ENCODE measurements at places on chromosomes 16 and 17.

- DNase-seq = no peak
Measured at GRCh38 chr17:63476854-63477479, at the start of gene ACE. Gene ACE, plus strand, starts transcription at chr17:63477061. Its CDS starts 34 bp downstream, at chr17:63477095.

DNA sequence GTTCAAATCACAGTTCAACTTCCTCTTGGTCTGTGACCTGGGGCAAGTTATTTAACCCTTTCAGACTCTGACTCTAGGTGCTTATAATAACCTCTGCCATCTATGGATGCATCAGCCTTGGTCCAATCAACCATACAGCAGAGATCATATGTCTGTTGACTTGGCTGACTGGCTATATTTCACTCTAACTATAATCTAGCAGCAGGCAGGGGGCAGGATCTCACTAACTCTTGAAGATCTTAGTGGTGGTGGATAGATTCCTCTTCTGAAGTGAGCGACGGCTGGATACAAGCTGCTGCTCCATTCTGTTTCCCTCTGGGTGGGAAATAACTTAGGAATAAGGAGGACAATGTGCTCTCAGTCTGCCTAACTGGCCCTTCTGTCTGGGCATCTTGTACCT, 146.6 kb downstream of the SKAP1 start:
- no peak for DNase-seq

GRCh38 chr17:81046132-81046769, 11.3 kb downstream of the BAIAP2 start:
- no peak for DNase-seq

GRCh38 chr17:59167571-59168001, 12.0 kb downstream of the PRR11 start:
- no peak for DNase-seq

DNA sequence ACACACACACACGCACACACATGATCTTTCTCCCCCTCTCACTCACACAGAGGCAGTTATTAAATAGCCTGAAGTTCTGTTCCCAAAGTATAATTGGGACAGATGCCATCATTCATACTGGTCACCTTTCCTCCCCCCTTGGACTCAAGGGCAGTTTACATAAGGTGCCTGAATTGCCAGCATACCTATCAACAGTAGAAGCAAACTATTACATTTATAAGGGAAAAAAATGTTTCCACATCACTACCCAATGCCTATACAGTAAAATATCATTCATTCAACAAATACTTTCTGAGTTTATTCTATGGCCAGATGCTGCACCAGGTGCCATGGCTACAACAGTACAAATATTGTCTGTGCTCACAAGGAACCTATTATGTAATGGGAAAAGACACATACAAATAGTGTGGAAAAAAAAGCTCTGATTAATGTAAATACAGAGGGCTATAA, 6.3 kb downstream of the CNTD1 start:
- DNase-seq = no peak

DNA sequence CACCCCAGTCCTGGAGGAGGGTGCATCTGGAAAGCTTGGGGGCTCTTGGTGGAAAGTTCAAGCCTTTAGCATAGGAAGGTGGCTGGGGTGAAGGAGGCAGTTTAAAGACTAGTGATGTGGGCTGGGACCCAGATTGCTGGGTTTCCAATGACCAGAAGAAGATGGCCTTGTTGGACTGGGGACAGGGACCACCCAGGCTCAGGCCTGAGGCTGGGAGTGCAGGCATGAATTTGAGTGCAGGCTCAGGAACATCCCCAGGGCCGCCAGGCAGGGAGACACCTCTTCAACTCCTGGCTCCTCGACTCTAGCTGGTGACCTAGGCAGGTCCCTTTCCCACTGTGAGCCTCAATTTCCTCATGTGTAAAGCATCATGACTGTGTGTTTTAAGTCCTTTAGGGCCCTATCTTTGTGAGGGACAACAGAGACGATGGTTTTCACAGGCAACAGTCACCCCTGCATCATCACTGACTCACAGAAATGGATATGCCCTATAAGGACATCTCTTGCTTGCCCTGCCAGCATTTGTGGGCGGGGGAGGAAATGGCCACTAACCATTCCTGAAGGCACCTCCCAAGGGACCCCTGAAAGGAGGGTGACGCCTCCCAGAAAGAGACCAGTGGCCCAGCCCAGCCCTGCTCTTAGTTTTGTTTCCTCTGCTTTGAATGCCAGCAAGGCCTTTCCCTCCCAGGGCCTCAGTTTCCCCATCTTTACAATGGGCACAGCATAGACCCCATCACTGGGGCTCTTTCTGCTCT, 11.1 kb downstream of the NLRC5 start:
- no peak for DNase-seq

- DNase-seq = no peak
Measured at GRCh38 chr16:72561-73548, at the start of gene RHBDF1. Gene RHBDF1, minus strand, starts transcription at chr16:72631. Its CDS starts 7,616 bp downstream, at chr16:65015.

- DNase-seq = no peak
Measured at GRCh38 chr16:52055381-52055780, 491.6 kb downstream of the TOX3 start.

GRCh38 chr16:57264381-57264780, 19.3 kb downstream of the ARL2BP start:
- DNase-seq = no peak

GRCh38 chr17:14211246-14211645, 25.4 kb downstream of the CDRT15 start:
- no peak for DNase-seq

- no peak for DNase-seq
Measured at GRCh38 chr16:69039333-69039941, 66.0 kb upstream of the HAS3 start.

DNA sequence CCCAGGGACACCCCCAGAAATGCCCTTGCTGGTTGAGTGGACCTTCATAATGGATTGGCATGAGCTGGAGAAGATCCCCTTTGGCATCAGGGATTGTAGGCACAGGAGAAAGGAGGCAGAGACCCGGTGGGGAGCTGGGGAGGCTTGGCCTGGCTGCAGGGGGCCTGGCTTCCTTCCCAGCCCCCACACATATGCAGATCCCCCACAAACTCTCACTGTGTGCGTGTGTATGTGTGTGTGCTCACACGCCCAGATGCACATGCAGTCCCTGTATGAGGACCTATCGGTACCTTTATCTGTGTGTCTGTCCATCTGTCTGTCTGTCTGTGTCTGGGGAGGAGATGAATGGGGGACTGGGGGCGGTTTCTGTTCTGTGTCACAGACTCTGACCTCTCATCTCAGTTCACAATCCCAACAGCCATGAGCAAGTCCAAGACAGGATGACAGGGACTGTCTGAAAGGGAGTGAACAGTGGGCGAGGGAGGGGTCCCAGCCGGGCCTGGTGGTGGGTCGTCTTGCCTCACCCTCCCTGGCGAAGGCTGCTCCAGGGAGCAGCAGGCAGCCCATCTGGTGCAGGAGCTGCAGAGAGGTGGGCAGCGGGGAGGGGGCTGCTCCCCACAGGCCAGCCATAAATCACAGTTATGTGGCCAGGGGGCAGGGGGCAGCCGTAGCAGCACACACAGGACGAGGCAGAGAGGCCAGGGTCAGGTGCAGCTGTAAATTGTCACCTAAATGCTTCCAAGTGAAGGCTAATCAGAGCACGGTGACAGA, 46.7 kb upstream of the LHX1 start:
- no peak for DNase-seq

- DNase-seq = no peak
Measured at GRCh38 chr17:49708515-49709183, 885 bp upstream of the SLC35B1 start.

- DNase-seq = no peak
Measured at GRCh38 chr17:20852990-20853370, 189.8 kb downstream of the USP22 start.

DNA sequence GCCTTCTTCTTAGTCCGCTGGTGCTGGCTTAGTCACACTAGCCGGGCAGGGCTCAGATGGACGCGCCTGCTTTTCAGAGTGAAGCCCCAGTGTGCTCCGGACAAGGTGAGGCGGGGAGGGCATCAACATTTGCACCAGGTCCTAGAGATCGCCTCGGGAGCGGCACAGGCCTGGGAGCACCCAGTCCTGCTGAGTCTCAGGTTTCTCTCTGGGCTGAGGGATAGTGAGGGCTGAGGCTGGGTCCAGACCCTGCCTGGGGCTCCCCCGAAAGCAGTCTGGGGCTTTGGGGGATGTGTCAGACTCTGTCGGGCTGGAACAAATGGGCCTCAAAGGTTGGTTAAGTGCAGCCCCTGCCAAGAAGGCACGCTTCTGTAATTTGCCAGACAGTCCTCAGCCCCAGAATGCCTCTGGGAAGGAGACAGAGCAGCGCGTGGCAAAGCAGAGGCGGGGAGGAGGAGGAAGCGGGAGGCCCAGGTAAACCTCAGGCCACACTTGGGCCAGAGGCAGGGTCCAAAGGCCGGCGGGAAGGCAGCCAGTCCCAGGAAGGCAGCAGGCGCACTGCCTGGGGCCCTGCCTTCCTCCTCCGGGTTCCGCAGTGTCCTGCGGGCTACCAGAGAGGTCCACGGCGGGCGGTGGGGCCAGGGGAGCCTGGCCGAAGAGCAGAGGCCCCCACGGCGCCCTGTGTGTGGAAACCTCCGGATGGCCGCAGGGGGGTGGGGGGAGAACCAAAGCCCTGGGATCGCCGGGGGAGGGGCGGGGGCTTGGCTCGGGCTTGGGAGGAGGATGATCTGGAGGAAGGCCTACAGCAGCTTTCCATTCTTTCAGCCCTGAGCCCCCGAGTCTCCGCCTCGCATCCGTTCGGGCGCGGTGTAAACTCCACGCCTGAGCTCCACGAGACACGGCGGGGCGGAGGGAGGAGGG, 39.5 kb upstream of the ATP2A3 start:
- DNase-seq = no peak

- no peak for DNase-seq
Measured at GRCh38 chr17:17787568-17787967, 49.2 kb downstream of the SREBF1 start.

DNA sequence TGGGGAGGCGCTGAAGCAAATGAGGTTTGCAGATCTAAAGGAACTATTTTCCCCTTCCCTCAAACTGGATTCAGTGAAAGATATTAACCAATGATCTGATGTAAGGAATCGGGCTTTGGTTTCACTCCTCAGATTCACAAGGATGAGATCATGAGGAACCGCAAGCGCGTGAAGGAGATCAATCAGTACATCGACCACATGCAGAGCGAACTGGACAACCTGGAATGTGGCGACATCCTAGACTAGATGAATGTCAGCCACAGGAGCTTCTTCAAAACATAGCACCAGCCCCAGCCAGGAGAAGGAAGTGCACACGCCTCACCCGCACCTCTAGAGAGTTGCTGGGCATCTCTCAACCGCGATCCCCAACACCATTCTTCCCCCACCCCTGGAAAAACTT, 22.5 kb downstream of the ATPAF2 start:
- DNase-seq = no peak

DNA sequence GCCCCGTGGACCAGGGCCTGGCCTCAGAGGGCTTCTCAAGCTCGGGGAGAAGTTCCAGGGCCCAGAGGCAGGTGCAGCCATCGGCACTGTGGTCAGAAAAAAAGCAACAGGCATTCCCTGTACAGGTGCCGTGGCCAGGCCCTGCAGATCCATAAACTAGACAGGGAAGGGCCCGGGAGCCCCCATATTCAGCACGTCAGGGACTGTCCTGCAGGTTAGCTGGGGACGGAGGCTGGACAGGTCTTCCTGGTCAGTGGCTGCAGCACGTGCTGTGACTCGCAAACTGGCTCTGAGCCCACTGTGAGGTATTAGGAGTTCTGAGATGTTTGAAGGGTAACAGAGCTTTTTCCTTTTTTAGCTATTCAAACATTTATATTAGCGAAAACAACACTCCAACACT, 15.0 kb upstream of the C16orf95 start:
- no peak for DNase-seq

GRCh38 chr16:28491230-28491969, 474 bp downstream of the CLN3 start:
- no peak for DNase-seq

DNA sequence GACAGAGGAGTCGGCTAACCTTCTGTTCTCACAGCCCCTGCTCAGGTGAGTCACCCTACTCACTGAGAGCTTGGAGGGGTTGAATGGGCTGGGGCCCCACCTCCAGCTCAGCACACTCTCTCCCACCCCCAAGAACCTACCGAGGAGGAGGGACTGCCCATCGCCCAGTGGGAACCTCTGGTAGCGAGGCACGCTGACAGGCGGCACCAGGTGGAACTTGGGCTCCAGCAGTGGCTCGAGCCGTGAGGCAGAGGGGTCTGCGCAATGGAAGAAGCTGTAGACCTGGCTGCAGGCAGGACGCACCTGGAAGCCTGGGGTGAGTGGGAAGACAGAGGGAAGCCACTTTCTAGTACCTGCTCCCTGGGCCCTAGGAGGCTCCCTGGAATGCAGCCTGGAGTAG, 28.3 kb downstream of the PIMREG start:
- DNase-seq = no peak

- no peak for DNase-seq
Measured at GRCh38 chr17:6021011-6021400, 49.2 kb upstream of the WSCD1 start.

GRCh38 chr16:69931631-69932030, 19.5 kb upstream of the CLEC18A start:
- no peak for DNase-seq

DNA sequence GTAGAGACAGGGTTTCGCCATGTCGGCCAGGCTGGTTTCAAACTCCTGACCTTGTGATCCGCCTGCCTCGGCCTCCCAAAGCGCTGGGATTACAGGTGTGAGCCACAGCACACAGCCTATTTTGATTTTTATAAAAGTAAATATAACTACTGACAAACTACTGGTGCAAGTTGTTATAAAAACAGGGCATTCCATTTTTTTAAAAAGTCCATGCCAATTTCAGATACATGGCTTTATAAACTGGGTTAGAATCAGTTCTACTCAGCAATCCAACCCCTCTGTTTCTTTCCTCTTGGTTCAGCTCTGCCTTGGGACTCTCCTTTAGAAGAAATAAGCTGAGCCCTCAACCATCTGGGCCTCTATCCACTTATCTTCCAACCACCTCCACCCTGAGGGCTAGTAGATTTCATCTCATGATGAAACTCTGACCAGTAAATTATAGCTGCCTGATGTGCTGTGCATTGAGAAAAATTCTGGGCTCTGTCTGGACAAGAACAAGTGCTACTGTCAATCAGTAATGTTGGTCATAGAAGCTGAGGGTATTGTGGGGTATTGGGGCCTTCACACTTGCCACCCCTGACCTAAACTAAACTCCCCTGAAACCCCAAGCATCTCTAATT, 10.2 kb downstream of the RANBP10 start:
- DNase-seq = no peak

- no peak for DNase-seq
Measured at GRCh38 chr16:16032271-16032979, 83.0 kb downstream of the ABCC1 start.

- no peak for DNase-seq
Measured at GRCh38 chr16:75821117-75821516, 94.8 kb upstream of the CPHXL start.

DNA sequence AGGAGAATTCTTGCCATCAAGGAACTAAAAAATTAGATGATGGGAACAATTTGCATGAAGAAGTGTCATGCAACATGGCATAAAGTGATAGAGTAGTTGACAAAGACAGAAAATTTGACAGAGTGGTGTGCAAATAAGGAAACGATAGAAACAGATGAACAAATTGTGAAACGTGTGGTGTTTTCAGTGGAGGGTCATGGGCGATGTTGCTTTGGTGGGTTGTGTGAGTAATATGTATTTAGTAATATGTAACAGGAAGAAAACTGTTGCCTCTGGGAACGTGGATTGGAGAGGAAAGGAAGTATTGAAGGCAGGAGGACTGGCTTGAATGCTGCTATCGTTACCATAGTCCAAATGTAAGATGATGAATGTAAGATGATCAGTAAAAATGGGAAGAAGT, 3.6 kb downstream of the COX10 start:
- no peak for DNase-seq
